Activated T-cell treated with anti-CD3 and anti-CD28 coated beads for 24 hours (primary cell): ENCODE measurements at places on chromosomes 13 and 19.

GRCh38 chr13:85976242-85976641 is 177.0 kb upstream of the SLITRK6 start:
- no peak for DNase-seq

GRCh38 chr13:77028202-77028601 is 1.2 kb upstream of the FBXL3 start:
- no peak for DNase-seq

DNA sequence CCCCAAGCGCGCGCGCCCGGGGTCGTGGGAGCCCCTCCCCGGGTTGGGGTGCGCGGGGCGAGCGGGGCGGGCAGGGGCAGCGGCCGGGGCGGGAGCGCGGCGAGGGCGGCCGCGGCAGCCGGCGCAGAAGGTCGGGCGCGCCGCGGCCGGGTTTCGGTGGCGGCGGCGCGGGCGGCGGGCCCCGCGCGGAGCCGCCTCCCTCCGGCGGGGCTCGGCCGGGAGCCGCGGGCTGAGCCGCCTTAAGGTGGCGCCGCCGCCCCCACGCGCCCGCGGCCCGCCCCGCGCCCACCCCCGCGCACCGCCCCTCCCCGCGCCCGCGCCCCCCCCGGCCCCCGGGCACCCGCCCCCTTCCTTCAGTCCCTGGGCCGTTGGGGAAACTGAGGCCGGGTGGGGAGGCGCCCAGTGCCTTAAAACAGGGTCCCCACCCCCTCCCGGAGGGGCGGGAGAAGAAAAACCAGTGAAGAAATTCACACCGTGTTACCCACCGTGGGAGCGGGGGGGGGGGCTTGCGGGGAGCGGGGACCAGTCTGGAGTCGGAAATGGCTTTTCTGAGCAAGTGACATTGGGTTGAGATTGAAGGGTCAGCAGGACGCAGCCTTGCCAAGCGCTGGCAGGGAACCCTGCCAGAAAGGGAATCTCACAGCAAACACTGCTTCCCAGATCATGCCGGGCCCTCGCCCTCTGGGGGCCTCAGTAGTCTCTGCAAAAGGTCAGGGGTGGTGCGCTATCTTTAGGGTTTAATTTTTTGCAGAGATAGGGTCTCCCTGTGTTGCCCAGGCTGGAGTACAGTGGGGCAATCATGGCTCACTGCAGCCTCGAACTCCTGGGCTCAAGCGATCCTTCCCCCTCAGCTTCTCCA is at the start of gene TLE2:
Gene TLE2, minus strand, starts transcription at position 216 of the 859 bp plus-strand sequence. CDS start 376 bp downstream, outside the sequence.
- no peak for DNase-seq

- DNase-seq: no peak
Measured at GRCh38 chr13:68304286-68304893, 1074.3 kb upstream of the PCDH9 start.

DNA sequence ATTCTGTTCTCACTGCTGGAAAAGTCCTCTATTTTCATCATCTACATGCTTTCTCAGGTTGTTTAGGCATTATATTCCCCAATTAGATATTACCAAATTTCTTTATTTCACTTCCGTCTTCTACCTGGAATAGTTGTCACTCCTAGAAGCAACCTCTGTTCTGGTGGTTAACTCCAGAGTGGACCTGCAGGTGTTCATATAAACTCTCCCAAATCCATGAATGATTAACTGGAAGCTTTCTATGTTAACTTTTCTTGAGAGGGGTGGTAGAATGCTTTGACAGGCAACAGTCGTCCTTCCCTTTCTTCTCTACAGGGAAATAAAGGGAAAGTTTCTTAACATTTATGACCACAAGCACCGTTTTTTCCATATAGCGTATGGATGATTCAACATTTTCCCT is 48.4 kb upstream of the UFM1 start:
- no peak for DNase-seq
